EH (cell line): ENCODE measurements at places on chromosomes 2 and 18.

- DNase-seq = no peak
Measured at GRCh38 chr2:240903191-240904060, 2.7 kb upstream of the CROCC2 start.

DNA sequence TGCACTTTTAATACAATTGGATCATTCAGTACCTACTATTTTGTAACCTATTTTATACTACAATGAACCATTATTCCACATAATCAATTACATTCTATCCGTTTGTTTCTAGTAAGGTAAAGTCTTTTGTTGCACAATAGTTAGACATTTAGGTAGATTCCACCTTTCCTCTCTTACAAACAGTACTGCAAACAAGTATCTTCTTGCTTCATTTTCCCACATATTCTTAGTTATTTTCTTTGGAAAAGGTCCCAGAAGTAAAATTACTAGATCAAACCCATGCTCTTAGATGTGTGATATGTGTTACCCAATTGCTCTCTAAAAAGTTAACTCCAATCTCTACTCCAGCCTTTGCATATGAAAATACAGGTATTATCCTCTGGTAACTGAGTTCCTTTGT is 49.6 kb downstream of the SPIRE1 start:
- DNase-seq = peak; percentile 69

DNA sequence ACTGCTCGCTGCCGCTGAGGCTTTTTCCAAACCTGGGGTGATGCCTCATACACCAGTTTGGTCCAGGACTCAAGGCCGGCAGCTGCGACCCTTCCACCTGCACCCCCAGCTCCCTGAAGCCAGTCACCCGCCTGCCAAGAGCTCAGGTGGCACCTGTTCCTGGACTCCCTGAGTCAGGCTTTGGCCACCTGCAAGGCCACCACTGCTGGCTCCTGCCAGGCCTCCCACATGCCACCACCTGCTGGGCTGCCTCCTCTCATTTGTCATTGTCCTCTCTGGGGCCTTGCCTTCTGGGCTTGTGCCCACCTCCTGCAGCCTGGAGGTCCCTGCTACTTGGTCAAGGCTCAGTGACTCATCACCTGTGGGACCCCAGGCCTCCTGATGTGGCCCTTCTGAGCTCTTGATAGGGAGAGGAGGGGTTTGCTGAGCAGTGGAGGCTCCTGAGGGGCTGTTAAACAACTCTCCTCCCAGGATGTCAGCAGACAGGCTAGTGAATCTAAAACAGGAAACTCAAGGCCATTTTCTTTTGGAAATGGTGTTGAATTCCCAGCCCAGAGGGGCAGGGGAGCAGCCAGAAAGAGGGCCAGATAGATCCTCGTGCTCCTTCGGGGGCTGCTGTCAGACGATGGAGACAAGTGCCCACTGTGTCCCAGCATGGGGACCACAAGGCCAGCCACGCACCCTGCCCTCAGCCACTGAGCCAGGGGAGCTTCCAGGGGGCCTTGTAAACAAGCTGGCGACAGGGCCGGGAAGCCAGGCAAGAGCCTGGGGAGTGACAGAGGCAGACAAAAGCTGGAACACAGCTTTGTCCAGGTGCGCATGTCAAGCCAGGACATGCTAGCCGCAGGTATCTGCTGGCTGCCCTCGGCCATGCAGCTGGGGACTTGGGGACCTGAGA is 416.8 kb downstream of the LRATD1 start:
- no peak for DNase-seq

DNA sequence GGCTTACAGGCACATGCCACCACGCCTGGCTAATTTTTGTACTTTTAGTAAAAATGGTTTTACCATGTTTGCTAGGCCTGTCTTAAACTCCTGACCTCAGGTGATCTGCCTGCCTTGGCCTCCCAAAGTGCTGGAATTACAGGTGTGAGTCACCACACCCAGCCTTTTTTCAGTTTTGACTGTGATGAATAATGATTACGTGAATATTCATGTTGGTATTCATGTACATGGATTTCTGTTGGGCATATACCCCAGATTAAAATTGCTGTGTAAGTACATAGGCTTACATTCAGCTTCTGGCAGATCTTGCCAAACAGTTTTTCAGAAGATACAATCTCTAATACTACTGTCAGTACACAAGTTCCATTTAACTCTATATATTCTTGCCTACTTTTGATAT is 20.9 kb downstream of the SLC39A10 start:
- no peak for DNase-seq

GRCh38 chr2:137185378-137186078 is 420.2 kb downstream of the THSD7B start:
- DNase-seq = peak; percentile 29

DNA sequence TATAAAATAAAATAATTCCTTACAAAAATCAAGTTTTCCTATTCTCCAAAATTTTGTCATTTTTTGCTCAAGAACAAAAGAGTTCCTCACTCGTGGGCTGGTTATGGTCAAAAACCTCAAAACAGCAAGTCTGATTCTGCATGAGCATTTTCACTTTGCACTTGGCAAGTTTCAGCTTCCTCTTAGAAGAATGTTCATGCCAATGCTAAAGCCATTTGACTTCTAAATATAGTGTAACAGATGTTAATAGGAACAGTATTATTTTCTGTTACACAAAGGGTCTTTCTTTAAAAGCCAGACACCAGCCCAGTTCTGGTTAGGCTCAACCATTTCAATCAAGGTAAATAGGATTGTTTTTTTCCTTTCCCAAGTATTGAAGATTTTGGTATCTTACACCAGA is 261.3 kb upstream of the CCDC68 start:
- peak; percentile 19 for DNase-seq

GRCh38 chr2:48356701-48357325 is 173.1 kb upstream of the STON1 start:
- peak; percentile 58 for DNase-seq

DNA sequence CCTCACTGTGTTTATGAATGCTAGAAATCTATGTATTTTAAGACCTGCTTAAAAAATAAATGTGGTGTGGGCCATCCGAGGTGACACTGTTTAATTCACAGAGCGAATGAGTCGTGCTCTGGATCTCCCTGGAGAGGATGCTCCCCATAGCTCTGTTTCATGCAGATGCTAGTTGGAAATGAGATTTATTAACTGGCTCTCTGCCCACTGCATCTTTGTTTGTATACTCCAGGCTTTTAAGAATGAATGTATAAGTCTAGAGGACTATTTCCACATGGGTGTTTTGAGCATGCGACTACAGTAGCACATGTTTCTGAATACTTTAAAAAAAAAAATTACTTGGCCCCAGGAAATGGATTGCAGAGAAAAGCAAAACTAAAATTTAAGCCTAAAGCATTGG is 3.9 kb downstream of the MAPRE2 start:
- DNase-seq = peak; percentile 72

- DNase-seq = peak; percentile 99
Measured at GRCh38 chr2:71831193-71831577, 316.5 kb downstream of the CYP26B1 start.

DNA sequence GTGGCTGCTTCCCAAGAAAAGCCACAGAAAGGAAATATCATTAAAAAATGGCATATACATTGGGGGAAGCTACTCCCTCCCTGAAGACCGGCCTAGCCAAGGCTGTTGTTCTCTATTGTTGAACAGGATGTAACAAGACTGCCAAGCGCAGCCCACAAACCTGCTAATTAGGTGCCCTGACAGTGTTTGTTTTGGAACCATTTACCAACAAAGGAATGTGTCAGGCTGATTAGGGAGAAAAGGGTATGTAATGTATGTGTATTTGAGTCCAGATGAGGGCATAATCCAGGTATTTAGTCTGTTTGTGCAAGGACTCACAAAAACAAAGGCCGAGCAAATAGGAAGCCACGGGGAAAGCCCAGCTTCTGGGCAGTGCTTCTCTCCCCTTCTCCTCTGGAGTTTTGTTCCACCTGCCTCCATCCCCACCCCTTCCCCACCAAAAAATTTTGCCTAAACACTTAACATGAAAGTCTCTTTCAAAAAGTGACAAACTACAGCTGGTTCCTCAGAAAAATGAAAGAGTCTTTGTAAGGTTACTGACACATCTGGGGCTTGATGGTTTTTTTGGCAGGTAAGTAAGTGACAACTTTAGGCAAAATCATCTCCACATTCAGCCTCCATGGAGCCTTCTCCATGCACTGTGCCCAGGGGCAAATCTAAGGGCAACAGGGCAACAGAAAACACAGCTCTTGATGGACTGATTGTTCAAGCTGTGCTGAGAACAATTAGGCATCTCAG is 78.3 kb upstream of the FZD5 start:
- peak; percentile 58 for DNase-seq

DNA sequence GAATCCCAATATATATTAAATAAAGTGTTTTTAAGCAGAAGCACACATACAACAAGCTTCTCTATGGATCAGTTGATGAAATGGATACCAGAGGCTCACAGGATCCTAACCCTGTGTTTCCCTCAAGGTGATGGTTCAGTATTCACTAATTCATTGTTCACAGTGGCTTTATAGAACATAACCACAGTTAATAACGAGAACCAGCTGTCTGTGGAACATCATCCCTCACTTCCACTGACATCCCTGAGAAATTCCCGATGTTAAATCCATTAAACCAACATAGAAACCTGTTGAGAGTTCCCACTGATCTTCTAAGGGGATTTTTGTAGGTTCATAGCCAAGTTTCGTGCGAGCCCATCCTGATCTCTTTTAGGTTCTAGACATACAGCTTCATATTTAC is 29.0 kb downstream of the CCDC195 start:
- no peak for DNase-seq

DNA sequence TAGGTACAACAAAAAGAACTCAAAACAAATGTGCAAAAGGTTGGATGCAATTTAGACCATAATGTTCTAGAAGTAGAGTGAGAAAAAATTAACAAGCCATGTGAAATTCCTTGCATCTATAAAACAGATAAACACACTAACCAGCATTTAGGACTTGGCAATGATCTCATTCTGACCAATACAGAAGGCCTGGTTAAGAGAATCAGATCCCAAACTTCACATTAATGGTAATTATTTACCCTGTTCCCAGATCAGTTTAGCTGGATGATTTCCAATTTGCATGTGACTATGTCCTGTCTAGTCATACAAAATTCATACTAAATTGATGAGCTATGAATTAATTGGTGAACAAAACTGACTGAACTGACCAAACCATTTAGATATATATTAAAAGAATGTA is 98.4 kb upstream of the FIGN start:
- DNase-seq = no peak

- DNase-seq = no peak
Measured at GRCh38 chr18:35030277-35030989, 10.8 kb upstream of the MAPRE2 start.

DNA sequence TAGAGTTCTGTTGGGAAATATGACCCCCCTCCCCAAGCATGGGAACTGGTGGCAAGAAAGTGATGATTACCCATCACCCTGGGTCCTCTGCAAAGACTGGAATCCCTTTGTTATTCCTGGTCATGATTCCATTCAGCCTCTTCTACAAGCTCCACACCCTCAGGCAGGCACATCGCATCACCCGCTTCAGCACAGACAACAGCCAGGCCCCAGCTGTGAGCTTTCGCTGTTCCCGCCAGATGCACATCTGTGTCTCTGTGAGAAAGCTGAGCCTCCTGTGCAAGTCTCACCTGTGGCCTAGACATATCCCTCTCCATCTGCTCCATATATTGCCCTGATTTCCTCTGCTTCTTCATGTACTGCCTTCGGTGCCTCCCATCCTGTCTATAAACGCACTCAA is 368.0 kb upstream of the RAB6C start:
- DNase-seq = no peak

DNA sequence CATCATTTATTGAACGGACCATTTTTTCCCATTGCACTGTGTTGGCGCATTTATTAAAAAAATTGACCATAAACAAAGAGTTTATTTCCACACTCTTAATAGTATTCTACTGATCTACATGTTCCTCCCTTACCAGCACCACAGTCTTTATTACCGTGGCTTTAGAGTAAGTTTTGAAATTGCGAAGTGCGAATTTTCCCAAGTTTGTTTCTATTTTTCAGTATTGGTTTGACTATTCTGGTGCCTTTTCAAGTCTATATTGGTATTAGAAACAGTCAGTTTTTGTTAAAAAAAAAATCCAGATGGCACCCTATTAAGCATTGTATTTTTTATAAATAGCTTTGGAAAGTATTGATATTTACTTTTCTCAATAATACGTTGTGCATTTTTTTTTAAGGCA is 795.1 kb upstream of the HS6ST1 start:
- no peak for DNase-seq

GRCh38 chr2:232498452-232498851 is 10.8 kb upstream of the ECEL1 start:
- DNase-seq = no peak

- peak; percentile 45 for DNase-seq
Measured at GRCh38 chr18:21763846-21764646, 23.5 kb downstream of the MIB1 start.

DNA sequence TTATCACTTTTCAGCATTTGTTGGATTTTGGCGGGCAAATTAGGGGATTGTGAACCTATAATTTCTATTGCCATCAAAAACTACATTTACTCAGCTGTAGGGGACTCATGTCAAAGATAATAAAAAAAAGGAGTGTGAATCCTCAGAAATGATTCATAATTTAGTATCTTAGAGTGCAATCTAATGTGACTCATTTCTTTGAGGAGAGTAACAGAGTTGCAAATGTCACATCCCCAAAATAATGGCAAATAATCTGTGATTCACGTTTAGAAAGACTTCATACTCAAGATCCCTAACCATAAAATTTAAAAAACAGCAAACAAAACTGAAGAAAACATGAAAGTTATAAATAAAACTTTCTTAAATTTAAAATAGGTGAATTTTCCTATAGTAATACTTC is 373.0 kb downstream of the CDH2 start:
- DNase-seq = peak; percentile 59

- no peak for DNase-seq
Measured at GRCh38 chr2:104164721-104165252, 689.1 kb upstream of the POU3F3 start.

DNA sequence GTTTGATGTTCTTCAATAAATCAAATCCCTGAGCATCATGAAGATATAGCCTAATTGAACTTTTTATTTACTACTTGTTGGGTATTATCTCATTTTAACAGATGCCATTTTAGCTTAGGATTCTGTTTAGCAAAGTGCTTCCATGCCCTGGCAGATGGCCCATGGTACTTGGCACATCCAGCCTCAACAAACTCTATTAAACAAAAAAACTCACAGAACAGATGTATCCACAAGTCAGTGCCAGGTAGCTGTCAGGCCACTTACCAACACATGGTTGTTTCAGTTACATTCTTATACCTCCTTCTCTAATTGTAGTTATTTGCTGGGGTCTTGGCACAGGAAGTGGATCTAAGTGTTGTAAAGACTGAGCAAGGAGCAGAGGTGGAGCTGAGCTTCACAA is 29.6 kb downstream of the GAD1 start:
- no peak for DNase-seq
